Cortex of kidney (tissue), 1 donor: ENCODE measurements at places on chromosomes 6 and 20.

- DNase-seq: no peak
These were observed 606.0 kb downstream of the HDGFL1 start for GRCh38 chr6:23175391-23175790.

DNA sequence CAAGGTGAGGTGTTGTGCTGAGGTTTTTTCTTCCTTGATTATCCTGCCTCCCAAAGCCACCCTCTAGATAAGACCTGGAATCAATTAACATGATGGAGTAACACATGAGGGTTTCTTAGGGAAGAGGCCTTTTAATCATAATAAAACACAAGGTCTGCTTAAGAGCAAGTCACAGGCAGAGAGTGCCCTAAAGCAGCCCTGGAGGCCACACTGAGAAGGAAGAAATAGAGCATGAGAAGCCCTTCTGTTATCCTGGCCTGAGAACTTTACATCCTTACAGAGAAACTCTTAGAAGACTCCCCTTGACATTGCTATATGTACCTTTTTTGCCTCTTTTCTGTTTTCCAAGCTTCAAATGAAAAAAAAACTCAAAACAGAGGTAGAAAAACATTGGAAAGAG, 132.3 kb downstream of the CEP57L1 start:
- no peak for DNase-seq

- no peak for DNase-seq
These were observed 19.7 kb downstream of the VAPB start for GRCh38 chr20:58408603-58409246.

DNA sequence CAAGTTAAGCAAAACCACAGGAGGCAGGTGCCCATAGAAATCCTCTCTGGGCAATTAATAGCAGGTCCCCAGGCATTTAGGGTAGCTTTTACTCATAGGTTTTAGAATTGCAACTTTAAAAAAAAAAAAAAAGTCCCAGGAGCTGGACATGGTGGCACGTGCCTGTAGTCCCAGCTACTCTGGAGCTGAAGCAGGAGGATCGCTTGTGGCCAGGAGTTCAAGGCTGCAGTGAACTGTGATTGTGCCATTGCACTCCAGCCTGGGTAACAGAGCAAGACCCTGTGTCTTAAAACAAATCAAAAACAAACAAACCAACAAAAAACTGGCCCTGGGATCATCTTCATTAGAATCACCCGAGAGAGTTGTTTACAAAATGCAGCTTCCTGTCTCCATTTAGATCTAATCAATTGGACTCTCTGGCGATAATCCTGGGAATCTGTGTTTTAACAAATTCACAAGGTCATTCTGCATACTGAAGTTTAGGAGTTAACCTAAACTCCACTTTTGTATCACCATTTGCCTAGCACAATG, 131.8 kb upstream of the AKAP12 start:
- DNase-seq: no peak

- no peak for DNase-seq
These were observed 402.1 kb downstream of the ARHGAP18 start for GRCh38 chr6:129307845-129308244.

DNA sequence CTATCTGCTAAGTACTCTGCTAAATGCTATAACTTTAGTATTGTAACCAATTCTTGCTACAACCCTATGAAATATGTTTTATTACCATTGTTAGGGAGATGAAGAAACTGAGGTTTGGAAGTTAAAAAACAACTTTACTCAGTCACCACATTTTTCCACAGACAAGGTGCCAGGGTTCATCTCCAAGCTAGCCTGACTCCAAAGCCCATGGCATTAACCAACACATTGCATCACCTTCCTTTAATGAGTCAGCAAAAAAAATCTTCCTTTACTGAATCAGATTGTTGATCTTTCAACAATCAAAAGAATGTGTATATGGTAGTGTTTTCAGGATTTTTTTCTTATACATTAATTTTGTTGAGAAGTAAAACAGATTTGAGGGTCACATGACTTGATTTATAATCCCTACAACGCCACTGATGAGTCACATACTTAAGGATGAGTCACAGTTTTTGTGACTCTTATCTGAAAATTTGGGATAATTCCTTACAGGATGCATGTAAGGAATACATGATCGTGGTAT, 41.5 kb downstream of the MAN1A1 start:
- DNase-seq: no peak

DNA sequence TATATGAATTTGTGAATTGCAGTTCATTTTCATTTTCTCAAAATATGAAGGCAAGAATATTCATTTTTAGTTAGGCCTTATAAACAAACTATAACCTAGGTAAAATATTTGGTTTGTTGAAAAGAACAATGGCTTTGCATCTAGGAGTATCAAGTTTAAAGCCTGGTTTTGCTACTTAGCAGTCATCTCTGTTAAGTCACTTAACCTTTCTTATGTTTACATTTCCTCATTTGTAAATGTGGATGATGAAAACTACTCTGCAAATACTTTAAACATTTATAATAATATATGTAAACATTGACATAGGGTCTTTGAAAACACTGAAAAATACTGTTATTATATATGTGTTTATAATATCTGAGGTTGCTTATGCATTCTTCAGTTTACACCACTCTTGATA, 135.5 kb downstream of the CENPW start:
- DNase-seq: no peak

DNA sequence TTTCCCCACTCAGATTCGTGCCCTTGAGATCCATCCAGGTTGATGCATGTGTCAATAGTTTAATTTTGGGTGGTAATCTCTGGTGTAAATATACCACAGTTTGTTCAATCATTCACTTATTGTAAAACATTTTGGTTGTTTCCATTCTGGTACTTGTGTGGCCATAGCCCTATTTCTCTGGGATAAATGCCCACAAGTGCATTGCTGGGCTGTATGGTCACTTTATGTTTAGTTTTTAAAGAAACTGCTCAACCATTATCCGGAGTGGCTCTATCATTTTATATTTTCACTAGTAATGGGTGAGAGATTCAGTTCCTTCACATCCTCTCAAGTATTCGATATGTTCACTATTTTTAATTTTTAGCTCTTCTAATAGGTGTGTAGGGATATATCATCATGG, 60.7 kb upstream of the RNF24 start:
- no peak for DNase-seq

- no peak for DNase-seq
These were observed 10.2 kb downstream of the UNC5CL start for GRCh38 chr6:41028561-41029412.

GRCh38 chr20:52619671-52620070, 352.5 kb upstream of the TSHZ2 start:
- DNase-seq: no peak

GRCh38 chr6:66964216-66964615, 1257.2 kb upstream of the EYS start:
- no peak for DNase-seq
